ENCODE measurements at places on chromosomes 7 and 10.

- no peak for DNase-seq
Observed at GRCh38 chr10:48542471-48543181, 62.2 kb downstream of the ARHGAP22 start.

- DNase-seq = no peak
Observed at GRCh38 chr10:130363899-130364445, 227.8 kb downstream of the GLRX3 start.

DNA sequence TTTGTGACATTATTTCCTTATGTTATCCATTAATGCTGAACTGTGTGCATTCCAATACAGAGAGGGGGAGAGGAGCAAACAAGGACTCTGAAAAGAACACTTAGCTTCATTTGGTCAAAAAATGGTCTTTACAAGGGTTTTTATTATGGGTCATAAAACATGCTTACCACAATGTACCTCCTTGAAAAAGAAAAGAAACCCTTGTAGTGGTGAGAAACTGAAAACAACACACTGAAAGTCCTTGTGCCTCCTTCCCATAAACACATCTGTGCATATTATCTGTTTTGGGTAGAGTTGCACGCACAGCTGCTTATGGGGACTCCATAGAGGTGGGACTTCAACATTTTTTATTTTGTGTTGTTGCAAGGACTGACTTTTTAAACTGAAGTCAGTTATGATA lies 98.7 kb downstream of the CDK6 start:
- no peak for DNase-seq

GRCh38 chr10:4678023-4678950 lies 147.7 kb upstream of the AKR1E2 start:
- DNase-seq = no peak

DNA sequence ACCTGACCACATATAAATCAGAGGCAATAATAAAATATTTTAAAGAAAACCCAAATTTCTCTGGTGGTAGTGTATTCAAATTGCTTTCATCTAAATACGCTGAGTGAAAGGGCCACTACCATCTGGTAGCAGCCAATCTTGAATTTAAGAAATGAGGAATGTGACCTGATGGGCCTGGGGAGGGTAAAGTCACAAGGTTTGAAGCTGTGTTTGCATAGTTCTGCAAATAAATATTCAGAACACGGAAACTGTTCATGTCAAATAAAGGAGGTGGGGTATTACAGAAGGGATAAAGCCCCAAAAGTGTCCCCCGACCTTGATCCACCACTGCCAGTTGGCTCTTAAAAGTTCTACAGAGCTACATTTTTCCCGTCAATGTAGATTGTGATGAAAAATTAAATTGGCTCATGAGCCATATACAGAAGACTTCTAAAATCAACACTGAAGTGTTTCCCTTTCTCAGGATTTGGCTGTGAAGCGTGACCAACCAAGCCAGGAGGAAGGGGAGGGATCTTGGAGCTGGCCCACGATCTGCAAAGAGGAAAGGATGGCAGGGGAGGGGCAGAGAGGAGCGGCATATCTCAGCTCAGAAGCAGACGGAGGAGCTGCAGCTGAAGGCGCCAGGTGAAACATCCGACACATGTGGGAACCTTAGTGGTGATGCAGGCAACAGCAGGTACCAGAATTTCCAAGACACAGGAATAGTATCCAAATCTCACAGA lies 39.6 kb downstream of the MPP7 start:
- no peak for DNase-seq
